ENCODE measurements at places on chromosomes 7 and 10. TPM values are rescaled to one million over a fixed set of nuclear protein-coding genes. Genes with fewer than 3 reads are reported as not detected.
A peak's percentile ranks its signal among the peaks of the same experiment; 100 is the strongest.

DNA sequence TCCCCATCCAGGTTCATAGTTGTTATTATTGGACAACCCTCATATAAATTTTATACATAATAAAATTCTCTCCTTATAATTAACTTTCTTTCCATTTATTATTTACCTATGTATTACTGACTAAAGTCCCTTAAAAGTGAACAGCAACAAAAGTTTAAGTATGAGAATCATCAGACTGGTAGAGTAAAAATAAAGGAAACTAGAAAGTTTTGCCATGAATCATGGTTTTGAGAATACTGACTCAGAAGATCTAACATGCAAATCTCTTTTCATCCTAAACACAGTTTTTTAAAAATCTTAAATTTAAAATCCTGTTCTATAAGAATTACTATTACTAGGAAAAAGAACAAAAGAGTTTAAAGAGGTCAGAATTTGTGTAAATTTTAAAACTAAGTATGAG lies 32.1 kb downstream of the HERC4 start:
- no peaks in the 10 kb centered on the region for H3K36me3 ChIP-seq
- no peak overlapping the region for H3K4me3 ChIP-seq
- no peaks in the 10 kb centered on the region for H3K27me3 ChIP-seq
- H3K27ac ChIP-seq: no peak overlapping the region
- no peak for DNase-seq
- H3K4me1 ChIP-seq: no peaks in the 10 kb centered on the region

DNA sequence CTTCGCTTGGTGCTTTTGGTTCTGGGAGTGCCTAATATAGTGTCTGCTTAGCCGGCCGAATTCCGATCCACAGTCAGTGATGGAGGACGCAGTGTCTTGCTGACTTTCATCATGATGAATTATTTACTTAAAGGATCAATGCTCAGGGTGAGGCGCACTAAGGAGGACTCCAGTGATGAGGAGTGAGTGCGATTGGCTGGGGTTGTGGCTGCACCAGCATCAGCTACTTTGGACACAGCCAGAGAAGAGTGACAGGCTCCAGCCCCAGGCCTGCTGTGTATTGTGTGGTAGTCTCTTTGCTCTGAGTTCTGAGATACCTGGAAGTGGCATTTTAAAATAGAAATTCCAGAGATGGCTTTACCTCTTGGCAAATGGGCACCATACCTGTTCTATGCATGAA lies 73.3 kb upstream of the ANLN start:
- H3K36me3 ChIP-seq: no peaks in the 10 kb centered on the region
- H3K4me3 ChIP-seq: no peak overlapping the region
- H3K4me1 ChIP-seq: peaks cover 6% of the 10 kb centered on the region
- no peak overlapping the region for H3K27ac ChIP-seq
- DNase-seq: no peak
- H3K27me3 ChIP-seq: no peaks in the 10 kb centered on the region

- H3K27ac ChIP-seq: no peak overlapping the region
- no peak overlapping the region for H3K4me3 ChIP-seq
- H3K27me3 ChIP-seq: no peaks in the 10 kb centered on the region
- DNase-seq: peak; percentile 45
- H3K36me3 ChIP-seq: no peaks in the 10 kb centered on the region
Measured at GRCh38 chr10:11178606-11179515, 161.2 kb downstream of the CELF2 start.

DNA sequence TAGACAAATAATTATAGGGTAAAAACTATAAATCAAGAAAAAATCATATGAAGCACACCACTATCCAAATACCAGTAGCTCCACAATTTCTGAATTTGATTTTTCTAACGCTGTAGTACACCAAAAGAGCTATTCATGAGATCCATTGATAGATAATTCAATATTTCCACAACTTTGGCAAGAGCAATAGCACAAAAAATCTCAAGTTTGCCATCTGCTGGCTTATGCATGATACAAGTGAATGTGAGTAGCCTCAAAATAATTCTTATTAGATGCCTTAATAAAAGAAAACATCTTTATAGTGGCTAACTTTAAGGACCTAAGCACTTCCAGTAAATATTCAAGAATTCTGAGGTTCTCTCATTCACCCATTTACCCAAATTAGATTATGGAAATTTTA lies 2.2 kb upstream of the TMEM196 start:
- peaks cover 7% of the 10 kb centered on the region for H3K27me3 ChIP-seq
- no peak overlapping the region for H3K4me3 ChIP-seq
- H3K36me3 ChIP-seq: no peaks in the 10 kb centered on the region
- H3K27ac ChIP-seq: no peak overlapping the region
- no peak for DNase-seq

DNA sequence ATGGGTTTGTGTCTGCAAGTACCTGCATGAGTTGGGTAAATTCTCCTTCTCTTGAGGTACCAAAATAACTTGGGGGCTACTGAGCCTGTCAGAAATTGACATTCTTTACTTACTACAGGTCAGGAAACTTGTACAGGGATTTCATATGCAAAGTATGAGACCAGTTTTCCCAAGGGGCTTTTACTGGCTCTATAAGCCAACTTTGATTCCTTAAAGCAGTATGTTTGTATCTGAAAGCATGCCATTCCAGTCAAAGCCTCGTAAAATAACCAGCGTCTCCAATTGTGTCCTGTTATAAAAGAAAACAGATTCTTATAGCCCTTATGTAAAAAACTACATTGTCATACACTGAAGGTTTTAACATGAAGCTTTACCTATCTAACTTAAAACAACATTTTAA lies 90.2 kb downstream of the ZNF467 start:
- H3K4me3 ChIP-seq: no peak overlapping the region
- H3K4me1 ChIP-seq: no peaks in the 10 kb centered on the region
- no peak overlapping the region for H3K27ac ChIP-seq
- no peaks in the 10 kb centered on the region for H3K36me3 ChIP-seq

GRCh38 chr7:45156516-45157272 lies 897 bp upstream of the RAMP3 start:
- no peak overlapping the region for H3K27ac ChIP-seq
- no peaks in the 10 kb centered on the region for H3K4me1 ChIP-seq
- H3K4me3 ChIP-seq: no peak overlapping the region
- no peaks in the 10 kb centered on the region for H3K27me3 ChIP-seq

DNA sequence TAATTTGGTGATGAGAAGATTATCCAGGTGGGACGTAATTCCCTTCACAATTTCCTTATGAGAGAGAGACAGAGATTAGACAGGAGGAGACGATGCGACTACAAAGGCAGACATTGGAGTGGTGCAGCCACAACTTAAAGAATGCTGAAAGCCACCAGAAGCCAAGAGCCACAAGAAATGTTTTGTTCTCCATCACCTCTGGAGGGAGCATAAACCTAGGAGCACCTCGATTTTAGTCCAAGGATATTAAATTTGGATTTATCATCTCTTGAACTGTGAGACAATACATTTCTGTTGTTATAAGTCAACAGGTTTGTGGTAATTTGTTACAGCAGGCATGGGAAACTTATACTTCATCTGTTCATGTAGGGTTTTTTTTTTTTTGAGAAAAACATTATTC lies 418.9 kb downstream of the DGKB start:
- no peaks in the 10 kb centered on the region for H3K36me3 ChIP-seq
- no peak overlapping the region for H3K27ac ChIP-seq

The GPC2 gene
- 0.12 TPM for total RNA-seq

DNA sequence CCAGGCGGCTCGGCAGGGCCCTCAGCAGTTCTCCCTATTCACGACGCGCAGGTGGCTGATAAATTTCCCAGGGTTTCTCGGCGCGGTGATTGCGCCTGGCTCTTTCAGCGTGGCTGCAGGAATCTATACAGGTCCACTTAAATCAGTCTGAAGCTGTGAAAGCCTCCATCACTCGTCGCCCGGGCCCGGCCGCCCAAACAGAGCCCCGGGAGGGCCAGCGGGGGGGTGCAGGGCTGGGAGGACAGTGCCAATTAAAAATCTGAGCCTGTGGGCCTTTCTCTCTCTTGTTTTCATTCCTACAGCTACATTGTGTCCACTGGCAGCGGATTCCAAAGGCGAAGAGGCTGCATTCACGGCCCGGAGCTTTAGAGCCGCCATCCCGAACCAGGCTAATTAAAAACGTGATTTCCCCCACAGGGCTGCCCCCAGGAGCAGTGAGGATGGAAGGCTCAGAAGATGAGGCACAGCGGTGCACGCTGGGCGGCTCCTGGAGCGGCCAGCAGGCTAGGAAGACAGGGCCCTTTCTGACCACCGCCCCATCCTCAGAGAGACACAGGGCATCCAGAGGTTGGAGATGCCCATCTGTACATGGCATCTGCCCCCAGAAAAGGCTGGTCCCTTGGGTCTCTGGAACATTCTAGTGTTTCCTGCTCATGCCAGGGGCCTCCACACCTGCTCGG lies 100.7 kb downstream of the FAM53B start:
- H3K36me3 ChIP-seq: no peaks in the 10 kb centered on the region
- H3K4me1 ChIP-seq: no peaks in the 10 kb centered on the region
- H3K4me3 ChIP-seq: no peak overlapping the region
- no peaks in the 10 kb centered on the region for H3K27me3 ChIP-seq

The PAPSS2 gene
- 39.6 TPM for total RNA-seq

DNA sequence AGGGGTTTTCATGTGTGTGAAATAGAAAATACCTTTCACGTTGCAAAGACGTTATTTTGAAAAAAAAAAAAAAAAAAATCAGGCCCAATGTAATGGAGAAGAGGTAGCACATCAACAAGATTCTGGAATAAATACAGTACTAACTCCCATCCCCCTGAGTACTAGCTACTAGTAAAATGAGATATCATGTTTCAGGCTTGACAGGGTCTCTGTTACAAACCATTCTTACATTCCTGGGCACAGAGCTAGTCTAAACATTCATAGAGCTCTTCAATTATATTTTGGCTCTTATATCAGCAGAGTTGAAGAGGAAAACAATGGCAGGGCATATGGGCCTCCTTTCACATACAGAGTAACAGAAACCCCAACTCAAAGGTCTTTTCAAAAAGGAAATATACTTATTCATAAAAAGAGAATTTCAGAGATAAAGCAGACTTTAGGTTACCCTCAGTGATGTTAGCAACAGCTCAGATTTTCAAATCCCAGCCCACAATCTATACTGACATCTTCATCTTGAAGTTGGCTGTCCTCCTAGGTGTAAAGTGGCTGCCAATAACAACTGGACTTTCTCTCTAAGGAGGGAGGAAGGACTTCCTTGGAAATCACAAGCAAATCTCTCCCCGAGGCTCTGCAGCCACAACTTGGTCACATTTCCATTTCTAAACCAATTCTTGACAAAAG lies 18.6 kb downstream of the C7orf33 start:
- no peak for DNase-seq
- H3K27me3 ChIP-seq: no peaks in the 10 kb centered on the region
- H3K36me3 ChIP-seq: no peaks in the 10 kb centered on the region
- no peak overlapping the region for H3K4me3 ChIP-seq
- H3K27ac ChIP-seq: no peak overlapping the region
- no peaks in the 10 kb centered on the region for H3K4me1 ChIP-seq

GRCh38 chr7:155809332-155809946 lies 2.8 kb downstream of the SHH start:
- no peaks in the 10 kb centered on the region for H3K36me3 ChIP-seq
- no peak overlapping the region for H3K4me3 ChIP-seq
- peaks cover 17% of the 10 kb centered on the region for H3K27me3 ChIP-seq
- H3K4me1 ChIP-seq: no peaks in the 10 kb centered on the region
- H3K27ac ChIP-seq: no peak overlapping the region
- DNase-seq: no peak

DNA sequence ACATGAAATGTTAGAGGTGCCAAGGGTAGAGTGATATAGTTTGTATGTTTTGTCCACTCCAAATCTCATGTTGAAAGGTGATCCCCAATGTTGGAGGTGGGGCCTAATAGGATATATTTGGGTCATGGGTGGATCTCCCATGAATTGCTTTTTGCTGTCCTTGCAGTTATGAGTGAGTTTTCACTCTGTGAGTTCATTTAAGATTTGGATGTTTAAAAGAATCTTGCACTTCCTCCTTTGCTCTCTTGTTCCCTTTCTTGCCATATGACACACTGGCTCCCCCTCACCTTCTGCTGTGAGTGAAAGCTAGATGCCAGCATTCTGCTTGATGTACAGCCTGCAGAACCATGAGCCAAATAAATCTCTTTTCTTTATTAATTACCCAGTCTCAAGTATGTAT lies 269.2 kb downstream of the ZWINT start:
- DNase-seq: no peak
- H3K27ac ChIP-seq: no peak overlapping the region
- no peak overlapping the region for H3K4me3 ChIP-seq
- H3K27me3 ChIP-seq: no peaks in the 10 kb centered on the region

DNA sequence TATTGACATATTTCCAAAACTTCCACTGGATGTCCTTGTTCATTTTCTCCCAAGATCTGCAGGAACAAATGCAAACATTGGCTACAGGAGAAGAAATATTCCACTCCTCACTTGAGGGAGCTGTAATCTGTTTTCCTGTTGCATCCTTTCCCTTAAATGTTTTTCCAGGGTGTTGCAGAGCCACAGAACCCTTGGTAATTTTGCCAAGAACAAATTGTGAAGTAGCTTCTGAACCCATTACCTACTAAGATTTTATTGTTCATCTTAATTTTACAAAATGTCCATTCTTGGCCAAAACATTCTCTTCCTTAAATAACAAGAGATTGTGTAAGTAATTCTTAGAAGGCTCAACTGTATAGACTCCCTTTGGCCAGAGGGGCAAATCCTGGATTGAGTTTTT lies 177.0 kb downstream of the GNAT3 start:
- no peaks in the 10 kb centered on the region for H3K36me3 ChIP-seq
- no peak overlapping the region for H3K4me3 ChIP-seq
- no peak overlapping the region for H3K27ac ChIP-seq
- no peaks in the 10 kb centered on the region for H3K27me3 ChIP-seq
- H3K4me1 ChIP-seq: no peaks in the 10 kb centered on the region
- no peak for DNase-seq

DNA sequence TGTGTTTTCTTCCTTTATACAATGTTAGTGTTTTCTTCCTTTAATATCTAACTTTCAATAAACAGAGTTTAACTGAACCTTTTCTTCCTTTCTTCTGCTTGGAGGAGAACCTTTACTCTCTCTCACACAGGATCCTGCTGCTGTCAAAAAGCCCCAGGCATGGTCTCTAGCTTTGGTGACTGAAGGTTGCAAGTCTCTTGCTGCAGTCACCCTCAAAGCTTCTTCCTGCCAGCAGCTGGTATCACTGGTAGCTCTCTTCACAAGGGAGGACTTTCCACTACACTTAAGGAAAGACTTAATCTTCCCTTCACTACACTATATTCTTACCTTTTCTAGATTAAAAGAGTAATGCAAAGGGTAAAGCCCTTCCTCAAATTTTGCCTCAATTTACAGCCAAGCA lies 153.4 kb downstream of the SGMS1 start:
- H3K4me1 ChIP-seq: peaks cover 25% of the 10 kb centered on the region
- H3K4me3 ChIP-seq: no peak overlapping the region
- H3K27me3 ChIP-seq: no peaks in the 10 kb centered on the region
- peak overlapping the region; percentile 62 for H3K27ac ChIP-seq

- H3K4me3 ChIP-seq: no peak overlapping the region
- no peak overlapping the region for H3K27ac ChIP-seq
- no peaks in the 10 kb centered on the region for H3K27me3 ChIP-seq
Measured at GRCh38 chr7:158556721-158557440, 30.7 kb downstream of the PTPRN2 start.

Data from pancreas (tissue), 10 donors.